ENCODE measurements at places on chromosomes 5 and 9.
A peak's percentile ranks its signal among the peaks of the same experiment; 100 is the strongest.

GRCh38 chr5:81778642-81779041 is 27.7 kb upstream of the SSBP2 start:
- no peak for DNase-seq

- no peak for DNase-seq
Measured at GRCh38 chr5:86838083-86838482, 220.3 kb downstream of the COX7C start.

DNA sequence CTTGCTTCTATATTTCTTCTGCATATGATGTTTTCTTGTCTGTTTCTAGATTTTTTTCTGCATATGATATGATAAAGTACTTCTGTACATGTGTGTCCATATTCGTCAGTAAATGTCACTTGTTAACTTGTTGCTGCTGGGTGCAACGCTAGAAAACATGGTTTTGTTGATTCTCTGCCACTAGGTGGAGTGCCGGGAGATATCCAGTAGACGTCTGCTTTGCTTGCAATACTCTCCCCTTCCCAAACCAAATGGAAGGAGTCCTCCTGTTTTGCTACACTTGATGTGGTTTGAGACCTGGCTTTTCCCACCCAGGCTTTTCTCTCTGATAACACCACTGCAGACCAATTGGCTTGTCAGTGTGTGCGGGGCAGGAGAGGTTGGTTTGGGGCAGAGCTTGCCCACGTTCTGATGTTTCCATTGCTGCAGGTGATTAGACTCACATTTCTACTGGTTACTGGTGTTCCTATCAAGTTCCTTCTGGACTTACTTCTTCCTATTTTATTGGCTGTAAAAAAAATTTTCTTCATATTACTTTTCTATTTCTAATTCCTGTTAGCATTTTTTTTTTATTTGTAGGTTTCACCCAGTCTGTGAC is 900.0 kb upstream of the CDH10 start:
- peak; percentile 18 for DNase-seq

- DNase-seq = no peak
Measured at GRCh38 chr5:141758310-141758998, 76.4 kb upstream of the ARAP3 start.

DNA sequence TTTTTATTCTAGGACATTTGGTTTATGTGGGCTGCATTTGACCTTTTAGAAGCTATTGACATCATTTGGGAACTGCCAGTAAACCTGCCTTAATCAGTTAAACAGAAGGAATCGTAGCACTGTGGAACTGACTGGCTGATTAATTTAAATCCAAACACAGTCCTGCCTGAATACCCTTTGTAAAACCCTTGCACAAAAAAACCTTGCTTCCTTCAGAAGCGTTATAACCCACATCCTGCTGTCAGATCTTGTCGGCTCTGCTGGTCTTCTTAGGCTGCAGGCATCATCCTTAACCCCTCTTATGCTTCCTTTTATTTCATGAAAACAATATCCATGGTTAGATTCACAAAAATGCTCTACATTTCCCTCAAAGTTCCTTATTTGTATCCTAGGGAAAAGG is 46.3 kb downstream of the PAM start:
- DNase-seq = no peak

DNA sequence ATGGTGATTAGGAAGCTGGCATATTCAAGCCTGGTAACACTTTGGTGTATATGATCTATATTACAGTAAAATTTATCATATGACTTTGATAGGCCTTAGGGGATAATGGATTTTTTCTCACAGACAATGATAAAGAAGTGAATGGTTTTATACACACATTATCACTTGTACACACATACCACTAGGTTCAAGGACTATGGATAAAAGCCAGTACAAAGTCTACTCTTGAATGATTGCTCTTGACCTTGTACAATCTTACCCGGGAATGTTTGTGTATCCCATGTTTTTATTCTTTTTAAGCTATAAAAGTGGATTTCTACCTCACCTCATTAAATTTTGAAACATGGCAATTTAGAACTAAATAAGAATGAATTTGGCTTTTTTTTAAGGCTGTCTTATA is 414.5 kb upstream of the ADAMTSL1 start:
- no peak for DNase-seq

- DNase-seq = no peak
Measured at GRCh38 chr5:87150630-87151029, 117.1 kb upstream of the RASA1 start.

DNA sequence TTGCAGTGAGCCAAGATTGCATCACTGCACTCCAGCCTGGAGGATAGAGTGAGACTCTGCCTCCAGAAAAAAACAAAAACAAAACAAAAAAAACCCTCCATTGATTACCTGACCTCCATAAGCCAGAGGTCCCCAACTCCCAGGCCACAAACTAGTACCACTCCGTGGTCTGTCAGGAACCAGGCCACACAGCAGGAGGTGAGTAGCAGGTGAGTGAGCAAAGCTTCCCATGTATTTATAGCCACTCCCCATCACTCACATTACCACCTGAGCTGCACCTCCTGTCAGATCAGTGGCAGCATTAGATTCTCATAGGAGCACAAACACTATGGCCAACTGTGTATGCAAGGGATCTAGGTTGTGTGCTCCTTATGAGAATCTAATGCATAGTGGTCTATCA is 13.7 kb upstream of the BTF3 start:
- DNase-seq = no peak

GRCh38 chr5:68134033-68134668 is 81.4 kb upstream of the PIK3R1 start:
- DNase-seq = no peak

DNA sequence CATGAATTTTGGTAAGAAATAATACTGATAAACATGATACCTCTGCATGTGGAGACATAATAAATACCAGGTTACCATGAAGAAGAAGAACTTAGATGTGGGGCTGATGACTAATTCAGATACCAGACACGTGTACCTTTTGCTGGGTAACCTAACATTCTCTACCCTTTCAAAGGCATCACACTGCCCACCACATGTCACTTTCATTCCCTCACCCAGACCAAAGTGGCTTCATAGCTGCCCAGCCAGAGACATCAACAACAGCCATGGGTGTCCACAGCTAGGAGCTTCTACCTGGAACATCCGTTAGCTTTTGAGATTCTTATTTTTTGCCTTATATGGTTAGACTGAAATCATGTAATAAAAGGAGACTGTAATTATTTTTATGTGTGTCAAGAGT is 396.8 kb downstream of the MED10 start:
- no peak for DNase-seq

DNA sequence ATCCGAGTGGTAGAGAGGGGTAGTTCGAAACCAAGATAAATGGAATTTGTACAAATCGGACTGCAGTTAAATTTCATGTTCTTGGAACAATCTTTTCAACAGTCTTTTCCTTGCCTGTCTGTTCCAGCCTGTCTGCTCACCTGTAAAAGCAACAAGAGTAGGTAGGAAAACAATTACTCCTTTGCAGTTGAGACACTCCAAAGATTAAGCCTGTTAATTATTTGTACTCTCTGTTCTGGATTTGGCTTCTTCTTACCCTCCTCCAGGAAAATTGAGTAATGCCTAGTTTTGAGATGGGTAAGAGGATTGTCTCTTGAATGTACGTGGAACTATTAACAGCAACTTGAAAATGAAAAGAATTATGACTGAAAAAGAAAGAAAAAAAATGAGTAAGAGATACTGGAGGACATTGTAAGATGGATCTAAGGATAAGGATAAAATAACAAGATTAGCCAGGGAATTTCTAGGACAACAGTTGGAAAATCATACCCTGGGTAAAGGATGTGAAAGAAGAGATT is 24.3 kb downstream of the SPAAR start:
- no peak for DNase-seq

DNA sequence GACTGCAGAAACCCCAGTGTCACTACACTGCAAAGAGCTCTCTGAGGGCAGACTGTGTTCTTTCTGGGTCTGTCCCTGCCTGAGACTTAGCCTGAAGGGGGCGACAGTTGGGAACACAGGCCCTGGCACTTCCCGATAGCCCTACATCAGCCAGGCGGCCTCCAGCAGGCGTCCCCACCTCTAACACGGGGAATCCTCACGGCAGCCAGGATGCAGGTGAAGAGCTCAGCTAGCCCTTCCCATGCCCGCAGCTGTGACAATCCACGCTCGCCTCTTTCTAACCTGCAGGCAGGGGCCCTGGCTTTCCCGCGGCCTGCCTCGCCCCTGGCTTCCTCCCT is 5.9 kb downstream of the MED22 start:
- DNase-seq = no peak

DNA sequence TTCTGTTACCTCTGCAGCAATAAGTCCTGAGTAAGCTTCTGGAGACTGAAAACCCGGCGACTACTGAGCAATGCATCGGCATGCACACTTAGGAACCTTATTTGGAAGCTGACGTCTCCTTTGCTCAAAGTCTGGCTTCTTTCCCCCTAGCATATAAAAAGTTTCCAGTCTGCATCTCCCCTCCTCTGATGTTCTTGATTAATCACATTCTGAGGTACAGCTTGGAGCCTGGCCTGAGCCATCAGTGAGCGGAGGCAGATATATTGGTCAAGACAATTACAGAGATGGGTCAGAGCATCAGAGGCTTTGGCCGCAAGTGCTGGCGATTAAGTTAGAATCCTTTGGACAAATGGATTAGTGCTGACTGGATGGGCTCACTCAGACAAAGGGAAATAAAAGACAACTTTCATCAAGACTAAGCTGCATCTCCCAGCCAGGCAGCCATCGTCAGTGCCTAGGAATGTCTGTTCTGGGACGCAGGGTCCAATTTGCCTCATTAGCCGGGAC is 140.7 kb downstream of the MTX3 start:
- no peak for DNase-seq

DNA sequence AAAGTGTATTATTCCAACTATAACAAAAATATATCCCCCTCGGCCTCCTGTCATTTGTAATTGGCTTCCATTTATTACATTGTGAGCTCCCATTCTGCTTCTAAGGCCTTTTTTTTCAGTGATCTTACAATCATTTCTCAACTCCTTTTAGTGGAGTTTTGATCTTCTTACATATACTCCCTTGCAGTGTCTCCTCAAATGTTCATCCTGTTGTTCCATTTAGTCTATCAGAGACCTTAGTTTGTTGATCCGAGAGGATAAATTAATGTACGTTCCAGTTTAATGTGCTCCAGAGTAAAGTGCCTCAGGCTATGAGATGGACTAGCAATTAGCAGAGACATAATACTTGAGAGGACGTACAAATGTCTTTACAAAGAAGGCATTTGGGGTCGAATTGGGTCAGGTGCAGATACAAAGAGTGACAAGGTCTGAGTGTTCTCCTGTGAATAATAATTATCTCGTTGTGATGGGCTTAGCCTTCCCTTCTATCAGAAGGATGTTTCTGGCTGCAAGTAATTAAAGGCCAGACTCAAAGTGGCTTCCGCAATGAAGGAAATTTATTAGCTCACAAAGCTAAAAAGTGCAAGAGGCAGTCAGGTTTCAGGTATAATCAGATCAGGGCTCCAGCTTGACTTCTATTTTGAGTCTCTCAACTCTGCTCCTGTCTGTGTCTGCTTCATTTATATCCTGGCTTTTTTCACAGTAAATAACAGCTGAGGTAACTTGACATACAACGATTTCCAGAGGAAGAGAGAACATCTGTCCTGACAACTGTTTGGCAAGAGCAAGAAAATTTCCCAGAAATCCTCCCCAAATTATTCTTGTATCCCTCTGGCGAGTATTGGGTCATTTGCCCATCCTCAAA is 30.1 kb downstream of the ARRDC3 start:
- DNase-seq = no peak

GRCh38 chr9:89377411-89377810 is 59.1 kb downstream of the SECISBP2 start:
- DNase-seq = no peak

Measured in NCI-H1930 (cell line).